ENCODE measurements at places on chromosomes 6 and 20. TPM values are rescaled to one million over a fixed set of nuclear protein-coding genes. Genes with fewer than 3 reads are reported as not detected.
A peak's percentile ranks its signal among the peaks of the same experiment; 100 is the strongest.

- peak; percentile 53 for DNase-seq
- H3K27me3 ChIP-seq: peaks cover 29% of the 10 kb centered on the region
- H3K4me3 ChIP-seq: no peak overlapping the region
- H3K36me3 ChIP-seq: no peaks in the 10 kb centered on the region
Measured at GRCh38 chr20:40931410-40932044, 97.1 kb upstream of the TOP1 start.

DNA sequence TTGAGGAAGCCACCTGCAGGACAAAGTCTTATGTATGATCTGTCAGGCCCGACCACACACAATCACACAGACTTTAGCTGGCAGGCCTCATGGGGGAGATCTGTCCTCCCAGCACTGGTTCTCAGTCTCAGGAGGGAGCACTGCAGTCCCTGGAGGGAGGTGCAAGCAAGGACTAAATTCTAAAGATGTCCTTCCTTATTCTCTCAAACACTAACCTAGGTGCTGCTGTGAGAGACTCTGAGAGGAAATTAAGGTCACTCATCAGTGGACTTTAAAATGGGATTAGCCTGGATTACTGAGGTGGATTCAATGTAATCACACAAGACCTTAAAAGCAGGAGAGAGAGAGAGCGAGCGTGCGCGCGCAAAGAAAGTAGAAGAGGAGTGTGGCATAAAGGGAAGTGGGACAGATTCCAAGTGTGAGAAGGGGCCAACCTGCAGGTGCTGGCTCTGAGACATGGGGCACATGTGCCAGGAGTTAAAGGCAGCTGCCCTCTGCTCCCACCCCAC, 14.3 kb downstream of the GLO1 start:
- peaks cover 28% of the 10 kb centered on the region for H3K4me1 ChIP-seq
- DNase-seq: no peak
- H3K4me3 ChIP-seq: no peak overlapping the region
- H3K36me3 ChIP-seq: peaks cover 17% of the 10 kb centered on the region
- H3K27ac ChIP-seq: no peak overlapping the region
- H3K27me3 ChIP-seq: no peaks in the 10 kb centered on the region

DNA sequence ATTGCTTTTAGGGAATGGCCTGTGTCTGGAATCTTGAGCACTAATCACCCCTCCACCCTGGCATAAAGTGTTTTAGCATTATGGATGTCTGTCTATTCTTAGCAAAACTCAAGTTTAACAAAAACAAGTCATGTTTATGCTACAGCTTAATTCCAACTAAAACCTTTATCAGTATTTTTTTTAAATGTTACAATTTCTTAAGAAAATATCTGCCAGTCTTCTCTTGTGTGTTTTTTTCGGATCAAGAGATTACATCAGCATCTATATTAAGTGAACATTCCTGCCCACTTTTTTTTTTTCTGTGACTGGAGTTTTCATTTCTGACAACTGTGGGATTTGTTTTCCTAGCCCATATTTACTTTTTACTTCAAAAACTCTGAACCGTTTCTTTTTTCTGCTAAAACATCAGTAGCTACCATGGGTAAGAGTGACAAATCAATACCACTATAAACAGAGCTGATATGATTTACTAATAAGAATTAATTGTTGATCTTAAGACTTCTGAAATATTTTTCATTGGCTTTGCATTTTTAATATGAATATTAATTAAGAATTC, 94.3 kb downstream of the EDN1 start:
- no peak overlapping the region for H3K4me3 ChIP-seq
- peak overlapping the region; percentile 61 for H3K27ac ChIP-seq
- H3K27me3 ChIP-seq: no peaks in the 10 kb centered on the region
- DNase-seq: no peak
- H3K4me1 ChIP-seq: peaks cover 39% of the 10 kb centered on the region

DNA sequence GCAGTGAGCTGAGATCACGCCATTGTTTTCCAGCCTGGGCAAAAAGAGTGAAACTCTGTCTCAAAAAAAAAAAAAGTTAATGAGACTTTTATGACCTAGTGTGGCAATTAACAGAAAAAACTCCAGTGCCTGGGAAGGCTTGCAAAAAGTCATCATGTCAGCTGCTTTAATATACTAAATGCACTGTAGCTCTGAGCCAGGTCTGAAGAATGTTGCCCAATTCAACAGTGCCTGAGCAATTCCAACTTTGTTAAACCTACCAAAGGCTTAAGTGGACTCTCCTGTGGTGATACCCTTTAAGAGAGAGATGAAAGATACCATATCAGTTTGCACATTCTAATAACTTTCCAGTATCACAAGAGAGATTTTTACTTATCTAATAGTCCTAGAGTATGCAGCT, 6.5 kb upstream of the ROS1 start:
- H3K4me3 ChIP-seq: no peak overlapping the region
- H3K36me3 ChIP-seq: no peaks in the 10 kb centered on the region
- H3K27ac ChIP-seq: no peak overlapping the region
- DNase-seq: no peak
- H3K4me1 ChIP-seq: no peaks in the 10 kb centered on the region

PLN gene
- not detected for total RNA-seq

GRCh38 chr6:54248994-54249393, 59.2 kb upstream of the TINAG start:
- no peak for DNase-seq
- H3K4me1 ChIP-seq: peaks cover 11% of the 10 kb centered on the region
- H3K27me3 ChIP-seq: no peaks in the 10 kb centered on the region
- no peak overlapping the region for H3K4me3 ChIP-seq

- no peak for DNase-seq
- H3K36me3 ChIP-seq: no peaks in the 10 kb centered on the region
- no peak overlapping the region for H3K27ac ChIP-seq
- H3K4me3 ChIP-seq: no peak overlapping the region
- no peaks in the 10 kb centered on the region for H3K27me3 ChIP-seq
Measured at GRCh38 chr6:163392533-163392932, 22.0 kb upstream of the QKI start.

TMEM170B gene
- total RNA-seq: 3.7 TPM

GRCh38 chr6:163793011-163793983, 378.8 kb downstream of the QKI start:
- H3K36me3 ChIP-seq: no peaks in the 10 kb centered on the region
- H3K27ac ChIP-seq: no peak overlapping the region
- H3K27me3 ChIP-seq: no peaks in the 10 kb centered on the region

CHRNA4 gene
- total RNA-seq: not detected

DNA sequence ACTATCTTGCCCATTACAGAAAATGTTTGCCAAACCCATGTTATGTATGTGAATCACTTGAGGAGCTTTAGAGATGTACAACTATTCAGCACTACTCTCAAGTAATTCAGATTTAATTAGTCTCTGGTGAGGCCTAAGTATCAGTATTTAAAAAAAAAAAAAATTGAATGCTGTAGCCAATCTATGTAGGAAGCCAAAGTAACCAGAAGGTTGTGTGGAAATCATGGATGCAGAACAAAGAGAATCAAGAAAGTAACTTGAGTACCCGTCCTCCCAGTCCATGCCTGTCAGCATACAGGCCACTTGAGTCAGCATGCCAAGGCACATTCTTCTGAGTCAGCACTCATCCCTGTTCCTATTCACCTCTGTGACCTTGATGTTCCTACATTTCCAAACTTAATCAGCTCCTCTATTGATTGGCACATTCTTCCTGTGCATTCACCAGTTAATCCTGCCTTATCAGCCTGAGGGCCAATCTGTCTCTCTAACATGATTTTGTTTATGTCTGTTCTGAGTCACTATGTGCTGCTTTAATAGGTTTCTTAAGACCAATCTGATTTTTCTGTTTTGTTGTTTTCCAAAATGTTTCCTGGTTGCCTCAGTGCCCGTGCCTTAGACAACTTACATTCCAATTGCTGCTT, 165.6 kb downstream of the KCNQ5 start:
- H3K27me3 ChIP-seq: no peaks in the 10 kb centered on the region
- H3K27ac ChIP-seq: peak overlapping the region; percentile 83
- no peak overlapping the region for H3K4me3 ChIP-seq
- H3K4me1 ChIP-seq: peaks cover 30% of the 10 kb centered on the region

DLK2 gene
- not detected for total RNA-seq

DNA sequence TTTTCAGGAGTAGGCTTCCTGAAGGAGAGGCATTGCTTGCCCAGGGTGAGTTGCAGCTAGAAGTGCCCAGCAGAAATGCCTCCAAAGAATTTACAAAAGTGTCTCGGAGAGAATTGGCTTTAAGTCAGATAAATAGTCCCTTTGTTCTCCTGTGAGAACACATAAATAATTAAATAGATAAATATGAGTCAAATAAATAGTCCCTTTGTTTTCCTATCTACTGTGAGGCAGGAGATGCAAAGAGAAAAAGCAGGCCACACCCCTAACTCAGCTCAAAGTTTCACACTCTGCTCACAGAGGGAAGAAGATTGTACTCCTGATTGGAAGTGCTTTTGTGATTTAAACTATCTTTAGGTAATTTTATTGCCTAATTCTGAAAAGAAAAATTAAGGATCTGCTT, 180.7 kb upstream of the PRSS16 start:
- no peak overlapping the region for H3K4me3 ChIP-seq
- no peak overlapping the region for H3K27ac ChIP-seq
- H3K27me3 ChIP-seq: peaks cover 23% of the 10 kb centered on the region

CST1 gene
- not detected for total RNA-seq

ABCF1 gene
- 70.5 TPM for total RNA-seq

DNA sequence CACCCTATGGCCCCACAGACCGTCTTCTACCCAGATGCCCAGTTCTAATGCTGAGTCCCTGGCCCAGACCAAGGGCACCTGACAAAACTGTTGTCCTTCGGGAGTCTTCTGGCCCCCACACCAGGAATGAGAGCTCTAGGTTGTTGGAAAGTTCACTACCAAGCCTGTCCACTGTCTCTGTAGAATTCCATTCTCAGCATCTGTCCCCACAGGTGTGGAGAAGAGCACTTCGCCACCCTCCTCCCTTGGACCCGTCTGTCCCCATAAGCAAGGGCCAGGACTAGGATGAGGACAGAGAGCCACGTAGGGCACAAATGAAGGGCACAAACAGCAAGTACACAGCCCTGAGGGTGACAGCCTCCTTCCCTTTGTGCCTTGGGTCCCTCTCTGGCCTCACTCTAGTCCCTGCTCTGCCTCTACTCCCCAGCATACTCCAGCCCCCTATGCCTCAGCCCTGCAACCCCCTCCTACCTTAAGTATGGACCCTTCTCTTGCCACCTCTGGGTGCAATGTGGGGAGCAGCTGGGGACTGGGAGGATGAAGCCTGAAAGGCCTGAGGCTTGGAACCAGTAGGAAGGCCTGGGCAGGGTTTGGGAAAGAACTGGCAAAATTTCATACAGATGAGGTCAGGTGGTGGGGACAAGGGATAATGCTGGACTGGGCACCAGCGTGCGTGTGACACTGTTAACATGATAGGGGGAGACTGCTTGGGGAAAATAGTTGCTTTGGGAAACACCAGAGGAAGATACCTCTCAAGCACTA, 4.3 kb downstream of the LZTS3 start:
- H3K4me3 ChIP-seq: no peak overlapping the region
- no peak for DNase-seq
- no peak overlapping the region for H3K27ac ChIP-seq
- peaks cover 4% of the 10 kb centered on the region for H3K27me3 ChIP-seq

DNA sequence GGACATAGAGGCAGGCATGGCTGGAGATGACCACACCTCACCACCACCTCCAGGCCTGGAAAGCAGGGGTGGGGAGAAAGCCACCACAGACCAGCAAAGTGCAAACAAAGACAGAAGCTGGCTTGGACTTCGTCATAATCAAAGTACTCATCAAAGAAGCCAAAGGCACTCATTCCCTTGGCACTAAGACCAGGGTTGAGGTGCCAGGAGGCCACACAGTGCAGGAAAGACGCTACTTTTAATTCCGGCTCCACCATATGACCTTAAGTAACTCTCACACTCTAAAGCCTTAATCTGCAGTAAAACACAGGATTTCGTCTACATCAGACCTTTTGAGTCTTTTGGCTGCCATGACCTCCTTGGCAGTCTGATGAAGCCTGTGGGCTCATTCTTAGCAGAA, 123.1 kb downstream of the HIVEP2 start:
- peak overlapping the region; percentile 38 for H3K27ac ChIP-seq
- DNase-seq: no peak
- H3K36me3 ChIP-seq: peaks cover 6% of the 10 kb centered on the region
- H3K4me1 ChIP-seq: peaks cover 67% of the 10 kb centered on the region
- no peaks in the 10 kb centered on the region for H3K27me3 ChIP-seq

RNASET2 gene
- 20.3 TPM for total RNA-seq

OPRM1 gene
- total RNA-seq: not detected

GLP1R gene
- not detected for total RNA-seq

GRCh38 chr20:63028461-63028921, 21.7 kb upstream of the BHLHE23 start:
- no peaks in the 10 kb centered on the region for H3K4me1 ChIP-seq
- H3K36me3 ChIP-seq: no peaks in the 10 kb centered on the region
- H3K4me3 ChIP-seq: no peak overlapping the region
- no peak for DNase-seq
- H3K27me3 ChIP-seq: peaks cover 16% of the 10 kb centered on the region

DNA sequence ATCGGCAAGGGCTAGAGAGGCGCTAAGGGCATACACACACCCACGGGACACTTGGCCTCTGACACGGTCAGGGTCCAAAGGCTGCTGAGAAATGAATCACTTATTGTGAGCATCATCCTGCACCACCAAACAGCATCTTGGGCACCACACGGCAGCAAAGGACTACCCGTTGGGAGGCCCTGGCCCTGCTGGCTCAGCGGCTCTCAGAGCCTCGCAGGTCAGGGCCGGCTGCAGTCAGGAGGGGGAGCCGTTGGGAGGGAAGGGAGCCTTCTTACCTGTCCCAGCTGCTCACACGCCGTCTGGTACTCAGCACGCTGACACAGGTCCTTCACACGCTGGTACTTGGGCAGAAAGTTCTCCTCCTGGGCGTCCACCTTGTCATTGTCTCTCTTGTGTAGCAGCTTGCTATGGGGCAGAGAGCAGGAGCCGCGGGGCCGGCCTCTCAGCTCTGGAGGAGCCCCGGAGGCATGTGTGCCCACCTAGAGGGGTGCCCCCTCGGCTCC, 109.0 kb downstream of the SULF2 start:
- H3K4me1 ChIP-seq: no peaks in the 10 kb centered on the region
- no peaks in the 10 kb centered on the region for H3K27me3 ChIP-seq
- no peak for DNase-seq
- no peaks in the 10 kb centered on the region for H3K36me3 ChIP-seq
- no peak overlapping the region for H3K27ac ChIP-seq
- H3K4me3 ChIP-seq: no peak overlapping the region

All from osteocyte (in vitro differentiated cells).